Activated CD4-positive, alpha-beta T cell treated with anti-CD3 and anti-CD28 coated beads, Interleukin-2, amount 50 U/mL, for 1 hour (primary cell): ENCODE measurements at places on chromosomes 3 and 15.

DNA sequence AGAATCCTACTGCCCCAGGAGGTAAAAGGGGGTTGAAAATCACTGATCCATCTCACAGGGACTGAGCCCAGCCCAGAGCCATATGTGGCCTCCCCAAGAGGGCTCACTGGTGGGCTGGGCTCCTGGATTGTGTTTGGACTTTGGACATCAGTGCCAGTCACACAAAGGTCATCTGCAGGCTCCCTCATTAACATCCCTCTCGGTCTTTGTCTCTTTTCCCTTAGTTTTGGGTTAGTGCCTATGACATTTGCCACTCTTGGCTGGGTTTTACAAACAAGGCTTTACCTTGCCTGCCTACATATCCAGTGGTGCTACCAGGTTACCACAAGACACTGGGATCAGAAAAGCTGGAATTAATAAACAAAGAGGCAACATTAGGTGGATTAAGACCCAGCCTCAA lies 27.9 kb downstream of the IFT122 start:
- DNase-seq = no peak

DNA sequence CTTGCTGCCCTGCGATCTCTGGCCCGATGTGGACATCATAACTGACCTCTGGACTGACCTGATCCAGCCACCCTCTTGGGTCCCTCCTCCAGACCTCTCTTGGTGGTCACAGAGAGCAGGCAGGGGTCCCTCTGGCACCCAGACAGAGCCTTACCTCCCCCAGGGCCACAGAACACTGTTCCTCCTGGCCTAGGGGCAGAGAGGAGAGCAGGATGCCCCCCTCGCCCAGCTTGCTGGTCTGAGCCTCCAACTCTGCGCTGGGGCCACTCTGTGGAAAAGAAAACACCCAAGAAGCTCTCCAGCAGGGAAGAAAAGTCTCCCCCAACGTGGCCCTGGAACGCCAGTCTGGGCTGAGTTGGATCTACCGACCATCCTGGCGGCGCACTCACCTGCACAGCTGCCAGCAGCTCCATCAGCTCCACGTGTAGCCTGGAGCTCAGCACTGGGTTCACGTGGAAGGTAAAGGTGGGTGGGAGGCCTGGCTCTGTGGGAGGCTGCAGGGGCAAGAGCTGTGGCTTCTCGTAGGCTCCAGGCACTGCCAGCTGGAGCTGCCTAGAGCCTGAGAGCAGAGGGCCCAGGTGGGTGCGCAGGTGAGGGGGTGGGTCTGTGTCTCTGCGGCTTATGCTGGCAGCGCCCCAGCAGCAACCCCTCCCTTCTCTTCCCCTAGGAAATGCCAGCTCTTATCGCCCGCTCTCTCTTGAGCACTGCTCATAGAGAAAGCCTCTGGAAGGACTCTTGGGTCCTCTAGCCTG lies 6.0 kb downstream of the PLA2G4F start:
- DNase-seq = no peak

GRCh38 chr3:181581656-181582055 lies 130.1 kb upstream of the SOX2 start:
- DNase-seq = no peak

DNA sequence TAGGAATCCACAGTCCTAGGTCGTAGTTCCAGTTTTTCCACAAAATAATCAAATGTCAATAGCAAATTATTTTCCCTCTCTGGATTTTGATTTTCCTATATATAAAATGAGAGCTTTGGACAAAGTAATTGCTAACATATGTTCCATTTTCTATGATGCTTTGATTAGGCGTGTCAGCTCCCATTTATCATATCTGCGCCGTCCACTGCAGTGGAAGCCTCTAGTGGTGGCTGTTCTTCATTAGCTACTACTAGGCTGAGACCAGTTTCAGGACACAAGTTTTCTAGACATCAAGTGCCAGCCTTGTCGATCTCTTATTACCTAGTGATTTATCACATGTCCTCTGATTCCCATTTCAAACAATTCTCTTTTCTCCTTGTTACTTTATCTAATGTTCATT lies 271.5 kb downstream of the TUSC7 start:
- DNase-seq = no peak

DNA sequence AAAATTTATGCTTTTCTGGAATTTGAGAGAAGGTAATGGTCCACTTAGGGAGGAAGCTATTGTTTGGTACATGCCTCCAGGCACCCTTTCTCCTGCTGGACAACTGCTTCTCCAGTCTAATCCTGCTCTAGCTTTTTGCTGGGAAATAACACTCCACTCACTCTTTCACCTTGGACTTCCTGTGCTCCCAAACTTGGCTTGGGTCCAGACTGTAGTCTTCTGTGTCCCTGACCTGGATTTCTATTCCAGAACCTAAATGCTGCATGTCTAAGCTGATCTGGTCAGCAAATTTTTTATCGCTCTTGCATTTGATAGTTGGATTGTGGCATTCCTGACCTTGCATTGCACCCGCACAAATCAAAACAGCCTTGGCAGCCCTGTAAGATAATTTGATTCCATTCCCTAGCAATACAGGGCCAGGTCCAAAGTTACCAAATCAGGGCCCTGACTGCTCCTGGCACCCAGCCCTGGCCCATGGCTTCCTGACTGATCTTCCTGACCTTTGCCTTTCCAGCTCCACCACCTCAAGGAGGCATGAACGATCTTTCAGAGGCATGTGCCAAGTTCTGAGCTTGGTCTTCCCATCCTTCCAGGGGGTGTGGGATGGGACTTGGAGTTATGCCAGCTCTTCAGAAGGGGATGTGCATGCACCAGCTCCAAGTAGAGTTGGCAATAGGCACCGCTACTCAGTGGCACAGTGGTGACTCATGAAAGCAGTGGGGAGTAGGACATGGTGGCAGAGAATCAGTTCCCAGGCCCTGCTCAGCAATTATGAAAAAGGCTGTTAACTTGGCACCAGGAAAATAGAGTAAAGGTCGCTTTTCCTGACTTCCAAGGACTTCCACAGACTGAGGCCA lies 43.9 kb upstream of the GOLGA8J start:
- no peak for DNase-seq

DNA sequence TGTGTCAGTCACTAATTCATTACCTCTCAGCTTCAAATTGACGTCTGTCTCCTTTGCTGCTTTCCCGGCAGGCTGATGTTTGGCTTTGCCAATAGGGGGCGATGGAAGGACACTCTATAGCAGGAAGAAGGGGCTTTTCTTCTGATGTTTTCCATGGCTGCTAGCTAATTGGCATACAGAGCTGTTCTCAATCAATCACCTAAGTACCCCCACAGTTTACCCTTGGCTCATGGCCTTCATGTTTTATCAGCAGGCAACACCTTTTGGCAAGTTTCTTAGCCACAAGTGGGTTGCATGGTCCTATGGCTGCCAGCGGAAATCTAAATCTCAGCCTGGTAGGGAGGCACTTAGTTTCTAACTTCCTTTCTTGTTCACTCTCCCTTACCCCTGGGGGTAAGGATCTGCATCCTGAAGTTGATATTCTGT lies 45.0 kb downstream of the ESYT3 start:
- DNase-seq = no peak

- no peak for DNase-seq
Observed at GRCh38 chr3:117887901-117888300, 1146.7 kb downstream of the IGSF11 start.

DNA sequence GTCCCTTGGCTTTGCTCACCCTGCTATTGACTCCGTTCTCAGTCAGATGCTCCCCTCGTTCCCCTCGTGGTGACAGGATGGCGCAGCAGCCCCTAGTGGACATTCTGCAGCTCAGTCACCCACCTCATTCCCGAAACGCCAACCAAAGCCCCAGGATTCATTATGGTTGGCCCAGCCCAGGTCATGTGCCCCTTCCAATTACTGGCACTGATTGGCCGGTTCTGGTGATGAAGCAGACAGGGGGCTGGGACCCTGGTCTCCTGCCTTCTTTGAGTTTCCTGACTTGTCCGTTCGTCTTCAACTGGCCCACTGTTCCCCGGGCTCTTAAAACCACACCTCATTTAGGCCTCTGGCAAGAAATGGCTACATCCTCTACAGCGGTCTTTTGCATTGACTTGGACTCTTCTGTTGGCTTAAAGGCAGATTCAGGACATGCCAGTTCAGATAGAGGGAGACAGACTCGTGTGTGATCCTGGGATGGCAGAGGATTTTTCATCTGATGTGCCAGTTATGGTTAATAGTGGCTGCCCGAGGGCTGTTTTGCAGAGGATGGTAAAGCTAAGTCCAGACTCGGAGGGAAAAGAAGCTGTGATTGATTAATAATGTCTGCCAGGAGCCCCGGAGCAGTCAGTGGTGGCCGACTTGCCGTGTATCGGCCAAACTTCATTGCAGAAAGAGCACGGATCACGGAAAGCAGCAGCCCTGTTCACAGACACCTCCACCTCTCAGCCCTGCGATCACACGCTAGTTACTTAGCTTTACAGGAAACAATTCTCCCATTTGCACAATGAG lies 37.8 kb downstream of the LSM3 start:
- DNase-seq = peak; percentile 55

- no peak for DNase-seq
Observed at GRCh38 chr3:12288182-12289129, at the start of gene PPARG. PPARG (plus strand) TSS chr3:12289070; CDS start chr3:12379712, 90,642 bp downstream.

DNA sequence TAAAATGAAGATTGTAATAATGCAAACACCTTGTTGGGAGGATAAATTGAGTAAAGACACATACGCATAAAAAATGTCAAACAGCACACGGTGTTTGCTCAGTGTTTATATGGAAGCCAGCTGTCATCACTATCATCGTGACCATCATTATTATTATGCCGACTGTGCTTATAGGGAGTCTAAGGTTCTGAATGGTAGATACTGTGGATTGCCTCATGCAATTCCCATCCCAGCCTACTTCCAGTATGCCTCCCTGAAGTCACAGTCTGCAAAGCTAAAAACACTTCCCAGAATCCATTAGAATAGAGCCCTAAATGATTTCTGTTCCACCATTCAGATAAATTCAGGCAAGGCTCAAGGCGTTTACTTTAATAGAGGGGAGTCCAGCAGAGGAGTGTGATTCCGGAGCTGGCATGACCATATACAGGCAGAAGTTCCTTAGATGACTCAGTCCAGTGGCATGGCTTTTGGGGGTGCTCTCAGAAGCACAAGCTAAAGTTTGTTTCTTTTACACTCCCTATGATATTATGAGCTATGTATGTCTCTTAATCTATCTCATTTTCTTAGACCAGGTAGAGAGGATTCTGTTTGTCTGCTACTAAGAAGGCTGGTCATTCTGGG lies 148.7 kb downstream of the MEX3B start:
- DNase-seq = no peak

DNA sequence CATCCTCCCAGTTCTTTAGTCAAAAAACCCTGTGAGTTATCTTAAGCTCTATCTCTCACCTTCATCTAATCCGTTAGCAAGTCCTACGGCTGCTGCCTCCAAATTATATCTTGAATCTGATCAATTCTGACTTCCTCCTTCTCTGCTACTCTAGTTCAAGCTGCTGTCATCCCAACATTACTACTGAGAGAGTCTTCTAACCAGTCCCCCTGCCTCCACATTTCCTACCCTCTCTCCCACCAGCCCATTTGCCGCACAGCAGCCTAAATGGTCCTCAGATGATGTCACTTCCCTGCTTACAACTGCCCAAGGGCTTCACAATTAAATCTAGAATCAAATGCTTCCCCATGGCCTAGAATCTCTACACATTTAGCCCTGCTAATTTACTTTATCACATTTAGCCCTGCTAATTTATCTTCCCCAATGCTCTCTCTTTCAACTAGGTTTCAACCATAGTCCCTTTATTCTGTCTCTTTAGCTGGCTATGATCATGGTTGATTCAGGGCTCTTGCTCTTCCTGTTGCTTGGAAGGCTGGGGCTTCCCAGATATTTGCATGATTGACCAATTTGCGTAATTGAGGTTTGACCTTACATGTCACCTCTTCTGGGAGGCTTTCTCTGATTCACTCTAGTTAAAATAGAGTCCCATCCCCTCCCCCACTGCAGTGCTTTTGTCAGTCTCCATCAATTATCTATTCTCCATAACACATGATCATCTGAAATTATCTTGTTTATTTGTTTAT lies 11.0 kb upstream of the ARL14 start:
- DNase-seq = no peak

DNA sequence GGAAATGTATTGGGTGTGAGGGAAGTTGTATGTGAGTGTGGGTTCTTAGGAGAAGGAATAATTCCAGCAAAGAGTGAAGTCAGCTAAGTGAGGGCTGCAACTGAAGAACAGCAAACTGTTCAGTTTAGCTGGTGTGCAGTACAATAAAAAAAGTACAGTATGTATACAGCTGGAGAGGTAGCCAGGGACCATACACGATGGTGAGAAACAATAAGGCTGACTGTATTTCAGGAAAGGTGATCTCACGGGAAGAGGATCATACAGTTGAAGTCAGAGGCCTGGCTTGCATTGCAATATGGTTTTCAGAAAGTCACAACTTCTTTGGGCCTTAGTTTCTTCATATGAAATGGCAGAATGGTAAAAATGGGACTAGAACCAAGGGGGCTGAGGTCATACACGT lies 222.4 kb downstream of the NEK10 start:
- no peak for DNase-seq

DNA sequence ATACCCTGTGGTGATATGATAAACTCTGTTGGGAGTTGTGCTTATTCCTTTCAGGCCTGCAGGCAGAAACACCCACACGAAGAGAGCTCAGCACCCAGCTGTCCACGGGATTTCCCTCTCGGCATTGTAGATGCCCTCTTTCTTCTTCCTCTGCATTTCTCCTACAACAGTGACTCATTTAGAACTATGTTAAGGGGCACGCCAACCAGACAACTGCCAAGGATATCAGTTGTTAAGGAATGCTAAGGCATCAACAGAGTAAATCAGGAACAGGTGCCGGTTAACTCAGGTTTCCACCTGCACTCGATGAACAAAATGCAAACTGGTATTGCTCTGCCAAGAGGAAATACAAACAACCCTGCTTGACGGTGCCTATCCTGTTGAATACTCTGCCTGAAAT lies 270.0 kb upstream of the PEX5L start:
- DNase-seq = no peak

- peak; percentile 38 for DNase-seq
Observed at GRCh38 chr15:75597667-75598341, 18.7 kb upstream of the PTPN9 start.

DNA sequence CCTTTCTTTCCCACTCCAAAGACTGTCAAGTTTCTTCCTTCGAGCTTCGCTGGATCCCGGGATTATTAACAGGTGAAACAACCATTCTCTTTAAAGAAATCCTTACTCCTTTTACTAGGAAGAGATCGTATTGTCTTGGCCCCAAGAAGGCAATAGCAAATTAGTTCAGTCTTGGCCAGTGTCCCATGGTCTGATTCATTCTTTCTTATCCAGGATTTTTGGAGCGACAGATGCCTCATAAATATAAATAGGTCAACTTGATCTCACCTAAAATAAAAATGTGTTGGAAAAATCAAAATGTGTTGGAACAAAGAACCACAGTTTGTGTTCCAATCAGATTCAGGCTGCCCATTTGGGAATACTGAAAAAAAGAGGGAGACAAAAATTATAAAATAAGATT lies 140.1 kb upstream of the TMEM108 start:
- no peak for DNase-seq
